ENCODE measurements at places on chromosomes 3 and 15. TPM values are rescaled to one million over a fixed set of nuclear protein-coding genes. Genes with fewer than 3 reads are reported as not detected.

GRCh38 chr3:20846066-20846465, 660.1 kb upstream of the SGO1 start:
- DNase-seq = no peak

DNA sequence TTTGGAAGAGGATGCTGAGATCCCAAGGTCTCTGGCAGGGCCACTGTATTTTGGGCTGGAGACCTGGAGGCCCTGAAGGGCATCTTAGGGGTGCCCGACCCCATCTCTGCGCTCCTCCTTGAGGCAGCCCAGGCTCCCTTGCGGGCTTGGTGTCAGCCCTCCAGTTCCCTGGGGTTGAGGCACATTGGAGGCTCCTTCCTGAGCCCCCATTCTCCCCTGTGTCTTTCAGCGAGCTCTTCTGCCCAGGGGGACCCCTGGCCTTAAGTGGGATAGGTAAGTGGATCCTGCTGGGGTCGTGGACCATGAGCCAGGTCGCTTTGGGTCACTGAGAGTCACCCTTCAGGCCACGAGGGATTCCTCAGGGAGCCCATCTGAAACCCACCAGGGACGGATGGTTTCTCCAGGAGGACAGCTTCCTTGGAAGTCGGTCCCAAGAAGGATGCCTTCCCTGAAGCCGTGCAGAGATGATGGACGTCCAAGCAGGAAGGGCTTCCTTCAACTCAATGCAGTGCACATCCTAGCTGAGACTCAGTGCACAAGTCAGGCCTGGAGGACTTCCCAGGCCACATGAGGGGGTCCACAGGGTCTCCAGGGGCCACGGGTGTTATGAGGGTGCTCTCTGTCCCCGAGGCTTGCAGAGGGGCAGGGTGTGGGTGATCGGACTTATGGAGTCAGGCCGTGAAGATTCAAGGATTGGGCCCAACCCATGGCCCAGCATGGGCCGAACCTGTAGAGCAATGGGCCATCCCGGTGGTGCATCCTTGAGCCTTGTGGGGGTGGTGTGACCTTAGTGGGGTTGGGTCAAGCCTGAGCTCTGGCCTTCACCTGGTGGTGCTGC, 224.3 kb downstream of the SNRPN start:
- no peak for DNase-seq

- no peak for DNase-seq
Measured at GRCh38 chr3:39531665-39532064, 64.2 kb downstream of the MOBP start.

- DNase-seq = no peak
Measured at GRCh38 chr3:55668359-55668758, 181.3 kb upstream of the WNT5A start.

GRCh38 chr3:140521751-140522445, 156.0 kb upstream of the TRIM42 start:
- no peak for DNase-seq

GRCh38 chr3:170033489-170033888, 4.3 kb upstream of the GPR160 start:
- no peak for DNase-seq

DNA sequence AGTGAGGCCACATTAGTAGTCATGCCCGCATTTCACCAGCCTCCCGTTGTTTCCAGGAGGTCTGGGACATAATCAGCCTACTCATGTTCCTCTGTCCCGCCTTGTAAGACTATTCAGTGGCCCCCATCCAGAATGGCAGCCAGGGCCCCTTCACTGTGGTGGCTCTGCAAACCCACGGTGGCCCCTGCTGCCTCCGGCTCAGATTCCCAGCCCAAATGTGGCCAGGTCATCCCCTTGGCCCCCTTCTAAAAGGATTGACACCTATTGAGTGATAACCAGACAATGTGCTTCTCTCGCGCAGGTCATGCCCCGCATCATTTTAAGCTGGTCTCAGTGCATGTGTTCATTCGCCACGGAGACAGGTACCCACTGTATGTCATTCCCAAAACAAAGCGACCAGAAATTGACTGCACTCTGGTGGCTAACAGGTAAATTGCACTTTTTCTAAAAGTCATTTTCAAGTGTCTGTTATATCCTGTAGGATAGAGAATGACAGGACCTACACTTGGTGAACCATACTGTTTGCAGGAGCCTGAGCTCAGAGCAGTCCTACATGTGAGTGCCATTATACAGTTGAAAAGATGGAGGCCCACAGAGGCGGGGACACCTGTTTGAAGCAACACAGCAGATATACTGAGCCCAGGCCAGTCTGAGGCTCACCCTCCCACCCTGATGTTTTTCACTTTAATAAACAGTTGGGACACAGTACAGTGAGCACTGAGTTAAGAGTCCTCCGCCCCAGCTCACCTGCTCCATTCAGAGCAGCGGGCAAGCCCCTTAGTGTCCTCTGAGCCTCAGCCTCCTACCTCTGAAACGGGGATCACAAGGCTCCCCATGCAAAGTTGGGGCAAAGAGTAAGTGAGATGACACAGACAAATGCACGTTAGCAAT, 47.7 kb downstream of the PXYLP1 start:
- no peak for DNase-seq

DNA sequence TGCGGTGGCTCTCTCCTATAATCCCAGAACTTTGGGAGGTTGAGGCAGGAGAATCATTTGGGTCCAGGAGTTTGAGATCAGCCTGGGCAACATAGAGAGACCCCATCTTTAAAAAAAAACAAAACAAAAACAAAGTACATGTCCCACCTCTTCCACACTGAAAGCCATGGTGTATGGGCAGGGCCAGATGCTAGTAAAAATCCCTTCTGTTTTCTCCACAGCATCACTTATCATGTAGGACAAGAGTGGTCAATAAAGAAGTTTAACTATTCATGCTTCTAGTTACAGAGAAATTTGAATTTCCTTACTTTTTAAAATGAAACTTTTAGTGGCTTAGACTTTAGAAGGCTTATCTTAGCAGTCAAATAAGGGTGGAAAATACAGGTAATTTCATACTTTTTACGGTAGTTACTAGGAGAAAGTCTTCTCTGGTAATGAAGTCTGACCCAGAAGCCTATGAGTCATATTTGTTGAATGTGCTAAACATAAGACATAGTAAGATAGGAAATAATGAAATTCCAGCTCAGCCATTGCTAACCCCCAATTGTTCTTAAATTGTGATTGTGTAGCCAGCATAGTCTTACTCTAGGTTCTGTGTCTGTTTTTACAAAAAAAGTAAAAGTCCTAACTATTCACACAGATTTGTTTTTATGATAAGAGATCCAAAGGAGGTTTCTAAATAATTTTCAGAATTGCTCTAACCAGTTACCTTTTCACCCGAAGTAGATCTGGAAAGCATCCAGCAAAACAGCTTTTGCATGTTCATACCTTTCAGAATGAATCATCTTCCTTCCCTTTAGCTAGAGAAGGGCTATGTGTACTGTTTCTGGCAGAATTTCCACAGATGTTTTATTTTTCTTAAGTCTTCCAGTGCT, 16.4 kb upstream of the ZNF609 start:
- DNase-seq = no peak

DNA sequence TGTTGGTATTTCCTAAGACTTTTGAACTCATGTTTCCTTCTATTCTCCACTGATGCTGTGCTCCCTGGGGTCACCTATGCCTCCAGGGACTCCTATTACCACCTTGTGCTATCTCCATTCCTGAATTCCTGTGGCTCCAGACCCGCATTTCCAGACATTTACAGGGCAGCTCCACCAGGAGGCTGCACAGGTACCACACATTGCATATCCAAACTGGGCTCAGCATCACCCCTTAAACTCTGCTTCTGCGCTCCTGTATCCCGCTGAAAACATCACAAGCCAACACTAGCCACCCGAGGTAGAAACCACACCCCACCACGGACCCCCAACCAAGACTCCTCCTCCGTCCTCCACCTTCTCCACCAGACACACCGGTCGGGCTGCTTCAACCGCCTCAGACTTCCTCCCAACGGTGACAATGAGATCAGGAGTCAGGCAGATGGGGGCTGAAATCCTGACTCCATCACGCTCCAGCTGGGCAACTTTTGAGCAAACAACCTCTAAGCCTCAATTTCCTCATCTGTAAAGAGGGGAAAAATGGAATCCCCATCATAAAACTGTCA, 10.4 kb downstream of the TNK2 start:
- DNase-seq = no peak

DNA sequence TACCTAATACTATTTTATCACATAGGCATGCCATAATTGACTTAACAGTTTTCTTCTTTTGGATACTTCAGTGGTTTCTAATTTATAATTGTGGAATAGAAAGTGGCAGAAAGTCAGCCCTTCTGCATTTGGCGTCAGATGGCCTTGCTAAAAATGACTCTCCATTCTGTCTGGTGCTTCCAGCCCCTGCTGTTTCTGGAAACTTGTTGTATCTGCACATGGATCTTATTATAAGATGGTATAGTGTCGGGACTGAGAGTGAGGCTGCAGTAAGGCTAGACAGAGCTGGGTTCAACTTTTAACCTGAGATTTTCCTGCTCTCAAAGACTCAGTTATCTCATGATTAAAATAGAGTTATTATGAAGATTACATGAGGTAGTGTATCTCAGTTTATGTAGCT, 74.8 kb upstream of the WDR72 start:
- DNase-seq = no peak

DNA sequence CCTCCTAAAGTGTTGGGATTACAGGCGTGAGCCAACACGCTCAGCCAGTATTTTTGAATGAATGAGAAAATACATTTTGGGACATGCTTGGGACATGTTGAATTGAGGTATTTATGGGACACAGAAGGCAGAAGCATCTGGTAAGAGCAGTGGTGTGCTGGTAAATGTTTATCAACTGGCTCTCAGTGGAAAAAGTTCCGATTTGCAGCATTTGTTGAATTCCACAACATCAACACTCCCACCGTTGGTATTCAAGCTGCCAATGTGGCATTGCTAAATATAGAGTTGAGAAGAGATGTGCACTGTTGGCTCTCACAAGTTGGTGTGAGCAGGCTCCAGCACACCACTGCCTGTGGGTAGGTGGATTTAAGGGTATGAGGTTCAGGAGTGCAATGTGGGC, 35.8 kb upstream of the LRRFIP2 start:
- no peak for DNase-seq

DNA sequence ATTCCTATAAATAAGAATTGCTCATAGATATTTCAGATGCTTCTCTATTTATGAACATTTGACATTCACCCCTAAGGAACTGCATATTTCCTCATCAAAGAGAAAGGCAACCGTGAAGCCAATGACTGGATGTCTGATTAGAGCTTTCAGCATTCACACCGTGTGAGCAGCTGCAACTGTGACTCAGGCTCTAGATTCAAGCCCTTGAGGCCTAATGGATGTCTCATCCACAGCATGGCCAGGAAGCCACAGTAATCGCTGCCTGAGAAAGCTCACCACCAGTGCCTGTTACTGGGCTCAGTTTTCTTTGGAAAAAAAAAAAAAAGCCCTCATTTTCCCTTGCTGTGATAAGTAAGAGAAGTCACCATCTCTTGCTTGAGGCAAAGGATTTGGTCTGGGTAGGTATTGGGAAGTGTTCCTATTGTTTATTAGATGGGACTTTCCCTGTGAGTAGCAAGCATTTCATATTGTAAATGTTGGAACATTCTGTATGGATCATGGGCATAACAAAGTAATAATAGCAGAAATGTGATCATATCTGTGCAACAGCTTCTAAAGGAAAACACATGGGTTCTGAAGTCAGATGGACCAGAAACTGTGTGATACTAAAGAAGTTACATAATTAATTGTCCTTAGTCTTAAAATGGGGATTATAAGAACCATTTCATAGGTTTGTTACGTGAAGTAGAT, 783.7 kb downstream of the AGBL1 start:
- DNase-seq = no peak

GRCh38 chr15:91908391-91908790, 54.9 kb downstream of the SLCO3A1 start:
- no peak for DNase-seq

DNA sequence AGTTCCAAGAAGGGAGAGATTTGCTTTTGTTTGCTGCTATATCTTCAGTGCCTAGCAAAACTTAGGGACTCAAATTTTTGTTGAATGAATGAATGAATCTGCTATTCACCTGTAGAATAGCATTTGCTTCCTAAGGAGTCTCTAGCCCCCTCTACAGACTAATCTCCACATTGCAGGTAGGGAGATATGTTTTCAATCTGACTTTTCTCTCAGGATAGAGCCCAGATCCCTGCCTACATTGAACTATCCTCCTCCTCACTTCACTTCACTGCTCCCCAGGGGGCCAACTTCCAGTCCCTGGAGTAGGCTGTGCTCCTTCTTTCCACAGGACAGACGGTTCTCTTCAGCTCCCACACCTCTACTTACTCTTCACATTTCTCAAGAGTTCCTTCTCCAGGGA, 81.9 kb upstream of the PTX3 start:
- no peak for DNase-seq

- DNase-seq = no peak
Measured at GRCh38 chr15:57235873-57236272, 140.4 kb upstream of the CGNL1 start.

- DNase-seq = no peak
Measured at GRCh38 chr3:45762647-45763302, 33.6 kb downstream of the SLC6A20 start.

Gene C3orf22
- total RNA-seq = not detected

Gene TTLL13
- 0.19 TPM for total RNA-seq

Gene BNC1
- 0.35 TPM for total RNA-seq

Gene SAMMSON
- not detected for total RNA-seq

Gene MESP2
- total RNA-seq = 0.36 TPM

Gene MCF2L2
- 1.5 TPM for total RNA-seq

Gene BSN
- 6.5 TPM for total RNA-seq

Gene NEO1
- total RNA-seq = 80.1 TPM

Gene EBLN2
- 7.8 TPM for total RNA-seq

Gene XCR1
- not detected for total RNA-seq

Gene COL6A6
- not detected for total RNA-seq

Measured in neural crest cell (in vitro differentiated cells).